Ureter (tissue), 1 donor: ENCODE measurements at places on chromosomes 6 and 20. TPM values are rescaled to one million over a fixed set of nuclear protein-coding genes. Genes with fewer than 3 reads are reported as not detected.

The IL17A gene
- total RNA-seq: not detected

The CDSN gene
- total RNA-seq: not detected

The SMPDL3A gene
- 18.8 TPM for total RNA-seq

The ADGRF1 gene
- 70.0 TPM for total RNA-seq

The DYNLT1 gene
- 117 TPM for total RNA-seq

The HLA-DRB5 gene
- 1.8 TPM for total RNA-seq

The GPR63 gene
- total RNA-seq: 1.4 TPM

The SYTL3 gene
- 8.7 TPM for total RNA-seq

The NMBR gene
- not detected for total RNA-seq

The EPHA7 gene
- total RNA-seq: 4.6 TPM

The SCUBE3 gene
- 10.0 TPM for total RNA-seq

- DNase-seq: peak; percentile 70
These were observed 52.6 kb upstream of the NAA20 start for GRCh38 chr20:19964289-19965265.

- DNase-seq: no peak
These were observed 6.6 kb downstream of the FOXS1 start for GRCh38 chr20:31838646-31839292.

DNA sequence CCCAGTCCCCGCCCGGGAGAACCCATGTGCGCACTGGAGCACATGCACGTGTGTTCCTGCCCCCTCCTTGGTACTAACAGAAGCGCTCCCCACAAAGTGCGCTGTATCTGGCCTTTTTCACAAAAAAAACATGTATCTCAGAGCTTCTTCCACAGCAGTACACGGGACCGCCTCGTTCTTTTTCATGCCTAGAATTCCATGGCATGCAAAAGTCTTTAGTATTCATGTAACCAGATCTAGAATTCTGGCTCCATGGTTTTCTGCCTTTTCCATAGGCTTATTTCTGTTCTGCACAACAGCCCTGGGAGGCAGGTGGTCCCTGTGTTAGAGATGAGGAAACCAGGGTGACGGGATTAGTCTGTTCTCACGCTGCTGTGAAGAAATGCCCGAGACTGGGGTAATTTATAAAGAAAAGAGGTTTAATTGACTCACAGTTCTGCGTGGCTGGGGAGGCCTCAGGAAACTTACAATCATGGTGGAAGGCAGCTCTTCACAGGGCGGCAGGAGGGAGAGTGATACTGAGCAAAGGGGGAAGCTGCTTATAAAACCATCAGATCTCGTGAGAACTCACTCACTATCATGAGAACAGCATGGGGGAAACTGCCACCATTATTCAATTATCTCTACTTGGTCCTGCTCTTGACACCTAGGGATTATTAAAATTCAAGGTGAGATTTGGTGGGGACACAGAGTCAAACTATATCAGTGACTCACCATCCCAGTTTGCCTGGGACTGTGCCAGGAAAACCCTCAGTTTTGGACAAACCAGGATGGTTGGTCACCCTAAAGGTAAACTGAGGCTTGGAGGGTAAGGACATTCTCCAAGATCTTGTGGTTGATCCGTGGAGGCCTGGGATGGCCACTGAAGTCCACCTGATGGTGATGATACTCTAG, 41.0 kb downstream of the C20orf203 start:
- no peak for DNase-seq

DNA sequence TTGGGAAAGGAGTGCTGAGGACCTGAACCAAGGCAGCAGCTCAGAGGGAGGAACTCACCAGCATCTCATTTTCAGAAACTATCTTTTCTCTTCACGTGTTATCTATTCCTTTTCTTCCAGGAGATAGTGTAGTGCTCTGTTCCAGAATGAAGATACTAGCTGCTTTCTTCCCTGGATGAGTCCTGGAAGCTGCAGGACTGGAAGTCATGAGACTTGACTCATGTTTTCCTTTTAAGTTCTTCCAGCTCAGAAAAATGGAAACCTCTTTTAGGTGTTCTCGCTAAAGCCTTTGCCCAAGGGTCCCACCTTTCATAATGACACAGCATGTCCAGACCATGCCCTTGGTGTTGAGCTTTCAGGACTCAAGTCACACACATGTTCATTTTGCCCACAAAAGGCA, 106.7 kb downstream of the UNC5CL start:
- DNase-seq: no peak

DNA sequence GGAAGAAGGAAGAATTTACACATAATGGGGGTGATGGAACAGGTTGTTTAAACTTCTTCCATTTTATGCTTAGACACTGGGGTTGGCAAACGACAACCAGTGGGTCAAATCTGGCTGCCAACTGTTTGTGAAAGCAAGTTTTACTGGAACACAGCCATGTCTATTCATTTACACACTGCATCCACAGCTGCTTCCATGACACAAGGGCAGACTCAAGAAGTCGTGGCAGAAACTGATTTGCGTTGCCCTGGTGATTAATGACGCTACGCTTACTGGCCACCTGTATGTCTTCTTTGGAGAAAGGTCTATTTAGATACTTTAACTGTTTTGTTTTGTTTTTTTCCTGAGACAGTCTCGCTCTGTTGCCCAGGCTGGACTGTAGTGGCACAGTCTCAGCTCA, 19.0 kb downstream of the CTCFL start:
- DNase-seq: no peak

- no peak for DNase-seq
These were observed 92.3 kb upstream of the FUT9 start for GRCh38 chr6:95923518-95923917.

DNA sequence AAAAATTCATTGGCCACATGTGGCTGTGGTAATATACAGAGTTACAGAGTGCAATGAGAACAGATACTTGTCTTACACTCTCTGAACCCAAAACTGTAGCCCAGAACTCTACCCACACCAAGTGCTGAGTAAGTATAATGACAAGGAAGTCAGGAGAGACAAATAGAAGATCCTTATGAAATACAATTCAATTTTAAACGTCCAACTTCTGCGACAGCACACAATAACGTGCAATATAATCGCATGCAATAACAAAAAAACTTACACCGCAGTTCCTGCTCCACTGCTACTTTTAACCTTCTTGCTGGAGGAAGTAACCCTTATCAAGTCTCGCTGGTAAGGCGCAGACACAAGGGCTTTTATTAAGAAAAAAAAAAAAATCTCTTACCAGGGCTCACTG, 881 bp downstream of the SFT2D1 start:
- no peak for DNase-seq

DNA sequence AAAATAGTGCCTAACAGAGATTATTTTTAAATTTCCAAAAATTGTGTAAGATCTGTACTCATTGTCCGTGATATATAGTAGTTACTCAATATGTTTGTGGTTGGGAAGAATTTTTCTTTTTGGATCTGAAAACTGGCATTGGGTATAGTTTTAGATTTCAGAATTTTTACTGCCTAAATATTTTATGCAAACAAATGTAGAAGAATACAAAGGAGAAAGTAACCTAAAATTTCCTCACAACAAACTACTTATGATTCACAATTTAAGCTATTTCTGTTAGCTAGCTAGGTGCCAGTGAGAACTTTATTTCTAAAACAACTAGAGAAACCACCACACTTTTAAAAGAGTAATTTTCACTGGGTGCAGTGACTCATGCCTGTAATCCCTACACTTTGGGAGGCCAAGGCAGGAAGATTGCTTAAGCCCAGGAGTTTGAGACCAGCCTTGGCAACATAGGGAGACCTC, 38.8 kb downstream of the SESN1 start:
- DNase-seq: no peak

DNA sequence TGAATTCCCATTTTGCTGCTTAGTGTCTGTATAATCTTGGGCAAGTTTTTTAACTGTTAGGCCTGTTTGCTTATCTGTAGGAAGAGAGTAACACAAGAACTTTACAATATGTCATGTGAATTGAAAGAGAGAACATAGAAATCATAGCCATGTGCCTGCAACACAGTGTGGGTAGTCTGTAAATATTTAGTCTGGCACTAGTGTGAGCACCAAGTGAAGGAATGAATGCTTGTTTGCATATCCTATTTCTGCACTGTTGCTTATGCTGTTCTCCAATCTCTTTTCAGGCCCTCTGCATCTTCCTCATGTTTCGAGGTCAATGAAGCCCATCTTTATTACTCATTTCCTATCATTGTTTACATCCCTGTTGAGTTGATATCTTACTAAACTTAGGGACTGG, 49.2 kb downstream of the CBFA2T2 start:
- DNase-seq: no peak

GRCh38 chr6:98887650-98888049, 53.3 kb downstream of the POU3F2 start:
- DNase-seq: no peak

- no peak for DNase-seq
These were observed 39.3 kb downstream of the KLHL32 start for GRCh38 chr6:96963809-96964208.

DNA sequence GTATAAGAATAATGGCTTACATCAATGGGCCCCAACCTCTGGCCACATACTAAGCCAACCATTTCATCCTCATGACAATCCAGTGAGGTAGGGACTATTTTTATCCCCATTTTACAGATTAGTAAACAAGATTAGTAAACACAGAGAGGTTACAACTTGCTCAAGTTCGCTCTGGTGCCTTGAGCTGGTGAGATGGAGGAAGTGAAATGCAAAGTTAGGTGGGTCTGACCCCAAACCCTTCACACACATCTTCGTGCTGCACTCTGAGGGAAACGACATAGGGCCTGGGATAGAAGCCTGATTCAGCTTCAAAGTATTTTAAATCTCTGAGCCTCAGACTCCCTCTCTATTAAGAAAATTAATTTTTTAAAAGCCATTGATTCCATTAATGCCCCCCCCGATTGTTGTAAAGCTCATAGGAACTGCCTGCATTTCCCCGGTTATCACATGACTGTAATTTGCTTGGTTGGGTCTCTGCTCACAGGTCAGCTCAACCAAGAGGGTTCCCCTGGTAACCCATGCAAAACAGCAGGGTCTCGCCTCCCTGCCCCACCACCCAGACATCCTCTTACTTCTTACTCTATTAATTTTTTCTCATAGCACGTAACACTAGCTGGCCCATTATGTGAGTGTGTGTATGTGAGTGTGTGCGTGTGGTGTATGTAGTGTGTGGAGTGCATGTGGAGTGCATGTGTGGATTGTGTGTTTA, 221.2 kb downstream of the MAFB start:
- no peak for DNase-seq

GRCh38 chr20:44597930-44598329, 15.6 kb downstream of the PKIG start:
- no peak for DNase-seq

GRCh38 chr6:25257686-25258348, 21.4 kb upstream of the CARMIL1 start:
- DNase-seq: no peak

DNA sequence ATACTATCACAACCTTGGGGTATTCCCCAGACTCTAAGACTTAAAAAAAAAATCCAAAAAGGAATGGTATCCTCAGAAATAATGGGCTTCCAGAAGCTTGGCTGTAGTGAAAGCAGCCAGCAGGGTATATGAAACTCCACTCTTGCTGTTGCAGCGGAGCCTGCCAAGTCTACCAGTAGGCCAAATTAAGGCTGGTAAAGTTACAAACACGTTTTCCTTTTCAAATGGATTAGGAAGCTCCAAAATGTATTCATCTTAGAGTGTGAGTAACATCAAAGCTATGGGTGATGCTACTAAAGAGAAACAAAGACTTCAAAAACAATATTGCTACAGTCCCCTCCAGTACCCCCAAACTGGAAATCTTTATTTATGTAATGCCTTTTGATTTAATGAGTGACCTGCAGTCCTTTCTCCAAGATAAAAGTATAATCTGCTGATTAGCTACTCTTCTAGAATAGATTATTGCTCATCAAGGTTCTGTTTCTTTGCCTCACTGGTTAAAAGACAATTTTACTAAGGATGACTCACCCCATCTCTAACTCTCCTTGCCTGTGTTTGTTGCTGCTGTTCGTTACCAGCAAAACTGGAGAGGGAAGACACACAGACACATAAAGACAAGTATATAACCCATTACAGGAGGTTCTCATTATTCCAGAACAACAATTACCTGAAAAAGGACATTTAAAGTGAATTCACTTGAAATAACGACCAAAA, 84.9 kb downstream of the BTBD9 start:
- no peak for DNase-seq

DNA sequence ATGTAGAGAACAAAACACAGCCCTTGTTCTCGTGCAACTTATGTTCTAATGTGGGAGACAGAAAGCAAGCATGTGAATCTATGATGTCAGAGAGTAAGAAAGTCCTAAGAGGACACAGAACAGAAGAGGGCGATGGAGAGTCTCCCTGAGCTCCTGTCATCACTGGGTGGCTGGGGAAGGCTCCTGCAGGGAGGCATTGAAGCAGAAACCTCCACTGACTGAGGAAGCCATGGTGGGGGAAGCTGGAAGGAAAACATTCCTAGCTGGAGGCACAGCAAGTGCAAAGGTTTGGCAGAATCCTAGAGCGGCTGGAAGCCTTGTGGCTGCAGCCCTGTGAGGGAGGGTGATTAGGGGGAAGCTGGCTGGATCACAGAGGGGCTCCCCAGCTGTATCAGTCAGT, 248.0 kb downstream of the CDH26 start:
- DNase-seq: no peak

GRCh38 chr6:106360410-106360988, at the start of gene CRYBG1:
CRYBG1 (plus strand) TSS chr6:106360717; CDS start chr6:106360909, 192 bp downstream.
- DNase-seq: peak; percentile 85

DNA sequence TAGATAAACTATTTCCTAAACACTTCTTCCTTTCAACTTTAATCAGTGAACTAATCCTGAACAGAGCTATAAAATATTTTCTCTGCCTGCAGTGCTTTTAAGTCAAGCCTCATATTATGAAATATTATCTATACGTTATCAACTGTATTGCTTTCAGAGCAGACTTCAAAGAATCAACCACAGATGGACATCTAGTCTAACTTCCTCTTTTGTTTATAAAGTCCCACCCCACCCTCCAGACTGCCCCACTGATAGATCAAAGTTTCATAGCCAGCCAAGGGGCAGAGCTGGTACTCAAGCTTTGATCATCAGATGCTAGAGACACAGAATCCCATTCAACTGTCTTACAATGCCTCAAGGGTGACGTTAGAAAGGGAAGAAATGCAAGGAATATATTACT, 308.3 kb downstream of the LAMA2 start:
- no peak for DNase-seq
